ENCODE measurements at places on chromosomes 13 and 19.

- H3K4me1 ChIP-seq: no peaks in the 10 kb centered on the region
- DNase-seq: no peak
- H3K27ac ChIP-seq: no peak overlapping the region
Observed at GRCh38 chr19:38819231-38819920, 6.6 kb upstream of the LGALS4 start.

DNA sequence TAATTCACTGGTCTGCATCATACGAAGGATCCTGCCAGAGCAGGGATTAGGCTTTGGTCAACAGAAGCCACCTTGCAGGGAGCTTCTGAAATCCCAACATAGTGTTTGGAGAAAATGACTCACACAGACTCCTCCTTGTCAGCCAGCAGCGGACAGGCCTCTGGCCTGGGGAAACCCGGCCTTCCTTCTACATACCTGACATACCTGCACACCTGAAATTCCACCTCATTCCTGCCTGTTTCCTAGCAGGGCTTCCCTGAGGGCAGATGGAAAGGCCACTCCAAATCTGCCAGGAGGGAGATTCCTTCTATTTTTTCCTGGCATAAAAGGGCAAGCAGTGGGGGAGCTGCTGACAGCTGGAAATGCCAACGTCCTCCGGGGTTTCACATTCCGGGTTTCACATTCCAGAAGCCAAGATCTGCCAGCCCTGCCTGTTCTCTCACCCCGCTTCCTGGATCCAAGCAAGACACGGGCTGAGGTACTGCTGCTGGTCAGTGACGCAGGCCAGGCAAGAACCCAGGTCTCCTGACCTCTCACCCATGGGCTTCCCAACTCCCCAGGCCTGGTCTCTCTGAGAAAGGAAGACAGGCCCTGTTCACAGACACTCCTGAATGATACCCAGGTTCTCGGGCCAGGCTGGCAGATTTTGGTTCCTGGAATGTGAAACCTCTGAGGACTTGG lies 18.2 kb upstream of the IGFL1 start:
- H3K27ac ChIP-seq: no peak overlapping the region
- peaks cover 7% of the 10 kb centered on the region for H3K27me3 ChIP-seq
- H3K36me3 ChIP-seq: no peaks in the 10 kb centered on the region
- no peak overlapping the region for H3K4me3 ChIP-seq
- H3K4me1 ChIP-seq: no peaks in the 10 kb centered on the region

GRCh38 chr19:40803857-40804782 lies 5.1 kb downstream of the EGLN2 start:
- no peaks in the 10 kb centered on the region for H3K27me3 ChIP-seq
- peak; percentile 54 for DNase-seq
- H3K4me1 ChIP-seq: peaks cover 72% of the 10 kb centered on the region

- H3K27me3 ChIP-seq: no peaks in the 10 kb centered on the region
- no peak overlapping the region for H3K27ac ChIP-seq
- DNase-seq: no peak
- peaks cover 22% of the 10 kb centered on the region for H3K36me3 ChIP-seq
Observed at GRCh38 chr13:113625965-113626721, 31.9 kb downstream of the ATP4B start.

DNA sequence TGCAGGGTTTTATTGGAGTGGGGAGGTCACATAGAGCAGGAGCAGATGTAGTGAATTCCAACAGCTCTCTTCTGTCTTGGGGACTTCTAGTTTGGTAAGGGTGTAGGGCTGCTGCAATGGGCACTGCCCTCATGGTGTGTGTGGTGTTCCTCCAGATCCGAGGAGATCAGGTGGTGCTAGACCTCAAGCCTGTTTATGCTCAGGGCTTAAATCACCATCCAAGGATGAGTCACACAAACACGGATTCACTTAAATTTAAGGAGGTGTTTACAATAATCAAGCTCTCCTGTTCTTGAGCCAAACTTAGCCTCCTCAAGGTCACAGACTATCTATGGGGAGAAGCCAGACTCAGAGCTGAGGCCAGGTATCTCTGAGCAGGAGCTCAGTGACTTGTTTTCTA lies 23.0 kb downstream of the HS6ST3 start:
- H3K4me1 ChIP-seq: no peaks in the 10 kb centered on the region
- DNase-seq: no peak
- H3K27ac ChIP-seq: no peak overlapping the region
- H3K36me3 ChIP-seq: no peaks in the 10 kb centered on the region
- no peak overlapping the region for H3K4me3 ChIP-seq

All from T-cell (primary cell).